ENCODE measurements at places on chromosomes 7 and 10. TPM values are rescaled to one million over a fixed set of nuclear protein-coding genes. Genes with fewer than 3 reads are reported as not detected.

Gene UCMA
- total RNA-seq: not detected

Gene ITIH2
- not detected for total RNA-seq

Gene TYW1B
- 3.3 TPM for total RNA-seq

Gene GUSB
- total RNA-seq: 49.7 TPM

Gene TMEM176A
- total RNA-seq: not detected

Gene POR
- total RNA-seq: 84.4 TPM

Gene TAS2R41
- total RNA-seq: not detected

Gene DENND2A
- total RNA-seq: not detected

Gene SOSTDC1
- not detected for total RNA-seq

Gene GPR26
- total RNA-seq: not detected

Gene PLEKHS1
- total RNA-seq: 0.05 TPM

Gene OR6V1
- total RNA-seq: not detected

Gene CHAT
- total RNA-seq: 0.54 TPM

Gene CUZD1
- total RNA-seq: 3.0 TPM

Gene PTN
- total RNA-seq: not detected

Gene CDC14C
- total RNA-seq: not detected

Gene SLC39A12
- total RNA-seq: not detected

Gene GATA3
- 79.5 TPM for total RNA-seq
